ENCODE measurements at places on chromosomes 1 and 21.
A peak's percentile ranks its signal among the peaks of the same experiment; 100 is the strongest.

DNA sequence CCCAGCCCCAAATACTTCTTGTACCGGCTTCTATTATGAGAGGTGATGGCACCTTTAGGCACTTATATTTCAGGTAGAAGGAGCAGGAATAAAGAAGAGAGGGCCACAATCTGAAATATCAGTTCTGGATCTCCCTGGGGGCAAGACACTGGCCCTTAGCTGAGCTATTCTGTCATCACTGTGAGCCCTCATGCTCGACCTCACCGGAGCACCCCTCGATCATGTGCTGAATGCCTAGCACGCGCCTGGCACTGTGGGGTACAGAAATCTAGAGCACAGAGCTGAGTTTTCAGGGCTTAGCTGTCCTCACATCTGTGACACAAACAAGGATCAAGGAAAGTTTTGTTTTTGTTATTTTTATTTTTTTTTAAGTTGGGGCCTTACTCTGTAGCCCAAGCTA, 7.6 kb upstream of the MX1 start:
- no peak for DNase-seq

- DNase-seq: peak; percentile 18
Measured at GRCh38 chr1:110309139-110309538, 30.0 kb upstream of the RBM15 start.

GRCh38 chr1:75484789-75485188, 126.1 kb downstream of the SLC44A5 start:
- DNase-seq: no peak

GRCh38 chr1:205811660-205812059, 1.3 kb downstream of the SLC41A1 start:
- no peak for DNase-seq

DNA sequence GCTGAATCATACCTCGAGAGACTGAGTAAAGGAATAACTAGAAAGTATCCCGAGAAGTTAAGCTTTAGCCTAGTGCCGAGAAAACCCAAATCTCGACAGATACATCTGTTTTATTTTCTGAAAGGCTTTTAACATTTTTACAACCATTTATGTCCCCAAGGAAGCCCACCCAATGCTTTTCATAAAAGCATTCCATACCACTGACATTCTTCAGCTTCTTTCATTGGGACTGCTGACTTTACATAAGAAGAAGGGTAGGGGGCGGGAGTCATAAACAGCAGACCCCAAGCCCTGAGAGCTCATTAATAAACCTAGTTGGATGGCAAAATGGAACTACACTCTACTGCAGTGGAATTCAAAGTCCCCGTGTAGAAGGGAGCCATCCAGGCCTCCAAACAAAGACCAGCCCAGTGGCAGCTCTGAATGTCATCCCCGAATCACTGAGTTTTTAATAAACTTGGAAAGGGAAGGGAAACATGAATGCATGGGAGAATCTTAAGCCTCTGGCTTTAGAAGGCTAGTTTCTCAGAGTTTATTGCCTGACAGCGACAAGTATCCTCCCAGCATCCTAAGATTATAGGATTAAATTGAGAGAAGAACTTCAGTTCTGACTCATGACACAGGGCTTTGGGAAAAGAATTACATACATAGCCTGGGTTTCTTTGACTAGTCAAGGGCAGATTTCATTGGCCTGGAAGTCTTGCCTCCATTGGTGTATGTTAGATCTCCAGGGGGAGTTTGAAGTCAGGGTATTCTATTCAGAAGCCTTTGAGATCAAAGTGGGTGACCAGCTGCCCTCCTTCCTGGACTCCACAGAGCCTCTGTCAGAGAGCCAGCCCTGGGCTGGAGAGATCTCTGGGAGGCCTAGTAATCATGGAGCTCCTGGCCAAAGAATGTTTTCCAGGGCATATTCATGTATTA, 3.7 kb downstream of the ATF3 start:
- DNase-seq: peak; percentile 31

GRCh38 chr1:22420455-22421053, 31.1 kb upstream of the ZBTB40 start:
- peak; percentile 73 for DNase-seq

DNA sequence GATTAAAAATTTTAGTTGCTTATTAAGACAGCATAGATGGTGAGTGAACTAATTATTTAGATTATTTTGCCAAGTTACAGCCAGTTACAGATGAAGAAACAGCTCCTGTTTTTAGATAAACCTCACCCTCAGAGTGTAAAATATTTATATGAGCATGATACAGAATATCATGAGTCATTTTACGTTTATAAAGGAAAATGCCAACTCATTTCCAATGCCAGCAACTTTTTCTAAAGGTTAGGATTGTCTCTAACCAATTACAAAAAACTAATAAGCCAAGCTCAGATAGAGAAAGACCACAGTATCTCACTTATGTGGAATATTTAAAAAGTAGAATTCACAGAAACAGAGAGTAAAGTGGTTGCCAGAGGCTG, 590.1 kb downstream of the LTN1 start:
- DNase-seq: no peak

DNA sequence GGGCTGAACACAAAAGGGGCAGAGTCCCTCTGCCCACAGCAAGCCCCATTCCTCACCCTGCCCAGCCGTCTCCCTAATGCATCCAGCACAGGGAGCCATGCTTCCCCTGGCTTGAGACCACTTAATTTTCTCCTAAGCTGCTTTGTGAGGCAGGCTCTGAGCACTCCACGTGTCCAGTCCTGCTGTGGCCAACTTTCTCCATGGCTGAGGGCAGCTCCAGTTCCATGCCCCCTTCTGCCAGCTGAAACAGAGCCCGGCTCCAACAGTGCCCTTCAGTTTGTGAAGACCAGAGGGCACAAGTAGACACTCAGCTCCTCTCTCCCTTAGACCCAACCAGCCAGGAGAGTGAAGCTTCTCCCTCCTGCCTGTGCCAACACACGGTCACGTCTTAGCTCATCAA, 33.8 kb downstream of the PLEKHA6 start:
- no peak for DNase-seq

GRCh38 chr1:9426291-9426711, 113.0 kb upstream of the SLC25A33 start:
- DNase-seq: peak; percentile 45

DNA sequence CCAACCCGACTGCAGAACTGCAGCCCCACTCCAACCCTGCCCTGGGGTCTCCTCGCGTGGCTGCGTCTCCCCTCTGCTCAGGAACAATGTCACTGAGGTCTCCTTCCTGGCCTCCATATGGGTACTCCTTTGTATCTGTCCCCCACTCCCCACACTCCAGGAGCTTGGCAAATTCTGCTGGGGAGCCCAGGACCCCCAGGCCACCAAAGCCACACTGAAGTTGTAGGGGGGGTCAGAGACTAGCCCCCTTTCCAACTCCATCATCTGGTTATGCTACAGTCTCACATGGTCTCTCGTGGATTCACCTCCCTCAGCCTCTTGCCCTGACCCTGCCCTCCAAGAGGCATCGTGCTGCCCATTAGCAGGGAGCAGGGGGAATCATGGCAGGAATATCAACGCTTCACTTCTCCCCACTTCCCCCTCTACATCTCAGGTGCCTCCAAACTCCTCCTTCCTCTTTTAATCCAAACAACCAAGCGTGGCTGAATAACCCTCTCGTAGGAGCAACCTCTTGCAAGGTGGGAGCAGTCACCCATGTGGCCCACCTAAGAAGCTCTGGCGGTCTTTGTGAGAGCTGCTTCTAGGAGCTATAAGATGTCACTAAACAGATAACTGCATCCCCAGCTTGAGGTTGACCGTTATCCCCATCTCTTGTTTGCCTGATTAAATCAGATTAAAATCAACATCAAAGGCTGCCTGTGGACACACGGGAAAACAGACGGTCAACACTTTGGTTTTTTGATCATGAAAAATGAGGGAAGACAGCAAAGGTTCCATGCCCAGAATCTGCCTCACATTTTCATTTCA, 86.4 kb downstream of the MIS18A start:
- DNase-seq: no peak

- DNase-seq: no peak
Measured at GRCh38 chr1:211788626-211789025, 41.9 kb downstream of the LPGAT1 start.

GRCh38 chr1:203304919-203305808, at the start of gene BTG2:
TSS of gene BTG2 (plus strand) at chr1:203305519. CDS start at chr1:203305607, 88 bp downstream.
- DNase-seq: peak; percentile 84

- DNase-seq: peak; percentile 84
Measured at GRCh38 chr21:46038871-46039397, 57.4 kb downstream of the COL6A1 start.

- no peak for DNase-seq
Measured at GRCh38 chr1:2242814-2243725, 15.0 kb downstream of the SKI start.

DNA sequence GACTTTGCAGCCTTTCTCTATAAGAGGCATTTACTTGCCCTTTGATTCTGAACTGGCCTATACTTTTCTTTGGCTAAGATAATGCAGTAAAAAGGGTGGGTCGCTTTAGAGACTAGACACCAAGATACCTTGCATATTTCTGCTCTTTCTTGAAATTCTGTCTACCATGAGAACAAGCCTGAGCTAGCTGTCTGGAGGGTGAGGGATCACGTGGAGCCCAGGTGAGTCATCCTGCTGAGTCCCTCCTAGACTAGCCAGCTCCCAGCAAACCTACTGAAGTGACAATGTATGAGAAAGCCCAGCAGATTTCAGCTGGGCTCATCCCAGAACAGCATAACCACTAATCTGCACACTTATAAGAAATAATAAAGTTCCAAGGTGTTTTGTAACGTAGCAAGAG, 408.0 kb upstream of the KAZN start:
- DNase-seq: no peak

DNA sequence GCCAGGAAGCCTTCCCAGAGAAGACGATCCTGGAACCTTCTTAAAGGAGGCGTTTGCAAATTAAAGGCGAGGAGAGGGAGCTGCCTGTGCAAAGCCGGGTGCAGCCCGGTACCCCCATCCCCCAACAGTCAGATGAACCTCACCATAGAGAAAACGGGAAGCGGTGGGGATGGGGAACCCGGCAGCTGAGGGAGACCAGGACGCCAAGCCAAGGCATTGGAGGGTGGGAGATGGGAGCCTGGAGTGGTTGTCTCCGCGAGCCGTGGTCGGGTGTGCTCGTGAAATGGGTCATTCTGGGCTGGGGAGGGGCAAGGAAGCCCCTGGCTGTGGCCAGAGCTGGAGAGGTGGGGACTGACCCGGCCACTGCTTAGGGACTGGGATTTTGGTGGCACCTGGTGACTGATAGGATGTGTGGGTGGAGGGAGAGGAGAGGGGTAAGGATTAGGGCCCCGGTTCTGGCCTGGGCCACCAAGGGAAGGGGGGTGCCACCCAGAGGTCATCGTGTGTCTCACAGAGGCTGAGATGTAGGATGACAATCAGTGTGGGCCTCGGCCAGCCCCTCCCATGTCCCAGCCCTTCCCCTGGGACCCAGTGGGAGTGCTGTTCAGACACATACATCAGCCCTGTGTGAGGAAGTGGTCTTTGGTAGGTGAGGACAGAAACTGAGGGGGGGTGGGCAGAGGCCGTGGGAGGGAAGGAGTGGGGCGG, 676 bp upstream of the PADI2 start:
- DNase-seq: no peak

DNA sequence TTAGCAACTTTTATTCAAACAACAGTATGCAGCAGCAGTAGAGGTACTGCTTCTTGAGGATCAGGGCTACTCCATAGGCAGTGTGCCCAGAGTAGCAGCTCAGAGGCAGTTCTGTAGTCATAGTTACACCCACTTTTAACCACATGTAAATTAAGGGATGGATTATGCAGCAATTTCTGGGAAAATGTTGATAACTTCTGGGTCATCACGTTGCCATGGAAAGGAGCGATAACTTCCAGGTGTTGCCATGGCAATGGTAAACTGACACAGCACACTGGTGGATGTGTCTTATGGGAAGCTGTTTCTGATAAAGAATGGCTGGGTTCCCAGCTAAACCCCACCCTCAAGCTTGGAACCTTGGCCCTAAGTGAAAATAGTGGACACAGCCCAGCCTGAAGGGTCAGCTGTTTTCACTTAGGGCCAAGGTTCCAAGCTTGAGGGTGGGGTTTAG, 29.0 kb upstream of the PLA2G2A start:
- DNase-seq: peak; percentile 1

GRCh38 chr1:150912623-150913022, 13.5 kb upstream of the SETDB1 start:
- DNase-seq: no peak

DNA sequence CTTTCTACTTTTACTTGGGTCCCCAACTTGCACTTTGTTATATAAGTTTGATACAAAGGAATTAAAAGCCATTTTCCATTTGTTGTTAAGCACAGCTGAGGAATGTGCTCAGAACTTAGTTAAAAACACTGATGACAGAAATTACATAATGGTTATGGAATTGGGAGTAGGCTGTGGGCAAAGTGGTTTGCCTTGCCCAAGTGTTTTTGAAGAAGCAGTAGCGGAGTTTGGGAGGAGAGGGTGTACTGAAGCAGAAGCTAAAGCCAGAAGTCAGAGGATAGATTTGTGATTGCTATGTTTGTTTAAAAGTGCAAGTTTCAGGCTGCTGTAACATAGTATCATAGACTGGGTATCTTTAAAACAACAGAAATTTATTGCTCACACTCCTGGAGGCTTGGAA, 391.8 kb downstream of the DUSP10 start:
- peak; percentile 14 for DNase-seq

GRCh38 chr1:1599935-1600860, at the start of gene FNDC10:
TSS of gene FNDC10 (minus strand) at chr1:1600135. CDS start at chr1:1600015, 120 bp downstream.
- no peak for DNase-seq

GRCh38 chr1:43220905-43221778, 48.6 kb upstream of the TMEM125 start:
- no peak for DNase-seq

DNA sequence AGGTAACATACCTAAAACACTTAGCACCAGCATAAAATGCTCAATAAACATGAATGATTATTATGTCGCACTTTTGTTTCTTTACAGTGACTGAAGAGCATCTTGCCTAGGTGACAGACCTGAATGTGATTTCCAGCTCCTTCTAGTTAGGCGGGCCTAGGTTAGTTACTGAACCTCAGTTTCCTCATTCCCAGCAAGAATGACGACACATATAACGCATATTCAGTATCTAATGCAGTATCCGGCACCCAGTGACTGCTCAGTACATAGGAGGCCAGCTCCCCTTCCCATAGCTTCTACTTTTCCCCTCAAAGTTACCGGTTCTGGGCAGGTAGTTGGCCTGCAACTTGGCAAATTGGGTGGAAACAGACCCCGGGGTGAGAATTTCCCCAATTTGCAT, 763 bp downstream of the AUNIP start:
- DNase-seq: no peak

GRCh38 chr1:47751193-47751592, 246.0 kb downstream of the TRABD2B start:
- no peak for DNase-seq

DNA sequence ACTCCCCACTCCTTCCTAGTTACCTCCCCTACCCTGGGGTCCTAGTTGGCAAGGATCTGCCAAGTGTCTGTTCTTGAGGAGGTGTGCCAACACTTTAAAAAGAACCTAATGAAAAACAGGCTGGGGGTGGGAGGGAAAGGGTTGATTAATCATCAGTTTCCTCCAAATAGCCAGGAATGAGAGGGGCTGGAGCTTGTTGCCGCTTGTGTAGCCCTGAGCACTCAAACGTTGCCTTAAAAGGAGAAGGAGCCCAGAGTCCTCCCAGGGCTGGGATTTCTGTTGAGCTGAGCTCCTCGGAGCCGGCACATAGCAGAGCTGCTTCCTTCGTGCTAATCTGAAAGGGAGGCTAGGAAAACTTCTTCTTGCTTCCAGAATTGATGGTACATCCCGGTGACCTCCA, 15.9 kb downstream of the SHISA4 start:
- DNase-seq: peak; percentile 99

- DNase-seq: peak; percentile 85
Measured at GRCh38 chr1:231139125-231139649, 22.7 kb upstream of the TRIM67 start.

Data from fibroblast of skin of abdomen (primary cell).